Activated T-helper 1 cell treated with anti-CD3 and anti-CD28 coated beads, Interleukin-12 subunit alpha, Interleukin-12 subunit beta, Interleukin-2, Interleukin-4 antibody, amounts not matched to agents 30 ng/mL and 10 ng/mL and 1 ng/mL, durations not matched to agents 14 hours and 24 hours and 36 hours (primary cell): ENCODE measurements at places on chromosomes 6 and 20. TPM values are rescaled to one million over a fixed set of nuclear protein-coding genes. Genes with fewer than 3 reads are reported as not detected.
A peak's percentile ranks its signal among the peaks of the same experiment; 100 is the strongest.

DNA sequence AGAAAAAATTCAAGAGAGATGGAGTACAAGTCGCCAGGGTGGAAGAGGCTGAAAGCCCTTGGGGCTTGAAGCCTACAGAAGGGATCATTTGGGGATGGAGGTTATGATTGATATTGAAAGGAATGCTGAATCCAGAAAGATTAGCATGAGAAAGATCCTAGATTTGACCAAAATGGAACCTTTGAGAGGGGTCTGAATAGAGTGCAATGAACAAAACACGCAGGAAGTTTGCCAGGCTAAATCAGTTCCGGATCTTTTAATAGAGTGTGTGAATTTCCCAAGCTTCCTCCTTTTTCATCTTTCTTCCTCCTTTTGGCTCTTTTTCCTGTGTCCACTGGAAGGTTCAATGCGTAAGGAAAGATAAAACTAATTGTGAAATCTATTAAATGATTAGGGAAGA is 15.3 kb downstream of the IPCEF1 start:
- H3K4me1 ChIP-seq = no peaks in the 10 kb centered on the region
- H3K36me3 ChIP-seq = no peaks in the 10 kb centered on the region
- H3K4me3 ChIP-seq = no peak overlapping the region
- peaks cover 4% of the 10 kb centered on the region for H3K27me3 ChIP-seq
- no peak overlapping the region for H3K27ac ChIP-seq

GRCh38 chr6:157551041-157551832 is 170.2 kb downstream of the ZDHHC14 start:
- no peak overlapping the region for H3K4me3 ChIP-seq
- no peak overlapping the region for H3K27ac ChIP-seq
- H3K27me3 ChIP-seq = peaks cover 14% of the 10 kb centered on the region
- H3K36me3 ChIP-seq = peaks cover 12% of the 10 kb centered on the region
- no peak for DNase-seq

- DNase-seq = no peak
- H3K4me1 ChIP-seq = peaks cover 50% of the 10 kb centered on the region
- H3K27ac ChIP-seq = no peak overlapping the region
- H3K36me3 ChIP-seq = peaks cover 24% of the 10 kb centered on the region
- no peaks in the 10 kb centered on the region for H3K27me3 ChIP-seq
These were observed 5.3 kb downstream of the ACSS2 start for GRCh38 chr20:34881689-34882088.

DNA sequence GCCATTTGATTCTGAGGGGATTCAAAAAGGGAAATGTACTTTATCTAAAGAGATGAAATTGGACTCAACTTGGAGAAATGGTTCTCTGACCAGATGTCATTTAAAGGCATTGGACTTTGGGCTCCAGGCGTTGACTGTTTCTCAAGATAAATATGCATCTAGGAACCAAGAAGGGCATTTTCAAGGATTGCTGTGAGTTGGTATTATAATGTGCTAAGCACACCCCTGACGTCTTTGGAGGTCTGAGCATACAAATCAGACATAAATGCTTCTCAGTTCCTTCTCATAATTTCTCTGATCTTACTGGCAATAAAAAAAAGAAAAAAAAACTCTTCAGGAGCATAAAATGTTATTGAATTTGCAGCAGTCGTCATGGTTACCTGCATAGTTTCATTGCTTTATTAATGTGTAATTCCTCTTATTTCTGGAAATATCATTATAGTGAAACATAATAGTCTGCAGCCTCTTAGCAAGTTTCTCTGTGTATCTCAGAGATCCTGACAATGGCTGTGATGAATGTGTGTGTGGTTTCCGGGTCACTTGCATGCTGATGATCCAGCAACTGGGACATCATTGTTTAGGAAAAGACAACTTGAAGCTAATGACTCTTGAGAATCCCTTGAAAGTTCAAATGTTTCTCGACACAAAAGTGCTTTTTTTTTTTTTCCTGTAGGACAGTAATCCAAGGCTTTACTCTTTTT is 136.0 kb downstream of the AIG1 start:
- no peaks in the 10 kb centered on the region for H3K4me1 ChIP-seq
- H3K36me3 ChIP-seq = no peaks in the 10 kb centered on the region
- H3K27me3 ChIP-seq = no peaks in the 10 kb centered on the region
- DNase-seq = no peak
- H3K27ac ChIP-seq = no peak overlapping the region

Gene SIRPA
- total RNA-seq = not detected in 2 replicates

GRCh38 chr20:26134606-26135005 is 438.0 kb upstream of the ZNF337 start:
- no peaks in the 10 kb centered on the region for H3K36me3 ChIP-seq
- no peaks in the 10 kb centered on the region for H3K27me3 ChIP-seq
- no peak for DNase-seq
- no peak overlapping the region for H3K4me3 ChIP-seq
- H3K27ac ChIP-seq = no peak overlapping the region

Gene SIM1
- total RNA-seq = 0.02 and 0.13 TPM in 2 replicates

GRCh38 chr20:45427236-45428149 is 11.6 kb downstream of the PIGT start:
- H3K27me3 ChIP-seq = no peaks in the 10 kb centered on the region
- peaks cover 7% of the 10 kb centered on the region for H3K4me1 ChIP-seq
- DNase-seq = no peak

GRCh38 chr20:49582413-49583334 is 14.7 kb upstream of the PTGIS start:
- H3K4me1 ChIP-seq = peaks cover 58% of the 10 kb centered on the region
- no peak for DNase-seq
- no peak overlapping the region for H3K27ac ChIP-seq
- H3K27me3 ChIP-seq = peaks cover 6% of the 10 kb centered on the region

Gene SIRPB2
- not detected in 2 replicates for total RNA-seq

DNA sequence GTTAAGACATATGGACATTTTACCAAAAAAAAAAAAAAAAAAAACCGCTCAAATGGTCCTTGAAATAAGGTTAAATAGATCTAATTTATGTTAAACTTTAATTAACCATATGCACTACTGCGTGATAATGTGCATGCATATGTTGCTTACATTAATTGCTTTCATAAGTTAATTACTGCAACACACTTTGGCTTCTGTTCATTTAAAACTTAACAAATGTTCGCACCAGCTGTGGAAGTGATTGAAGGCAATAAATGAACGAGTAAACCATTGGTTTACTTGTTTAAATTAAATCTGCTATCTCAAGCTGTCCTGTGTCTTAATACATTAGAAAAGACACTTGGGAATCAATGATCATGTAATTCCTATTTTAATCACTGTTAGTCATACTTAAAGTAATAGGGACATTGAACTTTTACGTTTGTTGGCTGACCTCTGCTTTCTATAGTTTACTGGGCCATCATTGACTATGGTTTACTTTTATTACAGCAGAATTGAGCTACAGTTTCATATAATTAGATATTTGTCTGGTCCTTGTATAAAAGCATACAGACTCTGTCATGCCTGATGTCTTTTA is 294.7 kb downstream of the KHDC1L start:
- no peak for DNase-seq
- no peaks in the 10 kb centered on the region for H3K4me1 ChIP-seq
- no peaks in the 10 kb centered on the region for H3K27me3 ChIP-seq
- H3K36me3 ChIP-seq = no peaks in the 10 kb centered on the region
- H3K4me3 ChIP-seq = no peak overlapping the region

DNA sequence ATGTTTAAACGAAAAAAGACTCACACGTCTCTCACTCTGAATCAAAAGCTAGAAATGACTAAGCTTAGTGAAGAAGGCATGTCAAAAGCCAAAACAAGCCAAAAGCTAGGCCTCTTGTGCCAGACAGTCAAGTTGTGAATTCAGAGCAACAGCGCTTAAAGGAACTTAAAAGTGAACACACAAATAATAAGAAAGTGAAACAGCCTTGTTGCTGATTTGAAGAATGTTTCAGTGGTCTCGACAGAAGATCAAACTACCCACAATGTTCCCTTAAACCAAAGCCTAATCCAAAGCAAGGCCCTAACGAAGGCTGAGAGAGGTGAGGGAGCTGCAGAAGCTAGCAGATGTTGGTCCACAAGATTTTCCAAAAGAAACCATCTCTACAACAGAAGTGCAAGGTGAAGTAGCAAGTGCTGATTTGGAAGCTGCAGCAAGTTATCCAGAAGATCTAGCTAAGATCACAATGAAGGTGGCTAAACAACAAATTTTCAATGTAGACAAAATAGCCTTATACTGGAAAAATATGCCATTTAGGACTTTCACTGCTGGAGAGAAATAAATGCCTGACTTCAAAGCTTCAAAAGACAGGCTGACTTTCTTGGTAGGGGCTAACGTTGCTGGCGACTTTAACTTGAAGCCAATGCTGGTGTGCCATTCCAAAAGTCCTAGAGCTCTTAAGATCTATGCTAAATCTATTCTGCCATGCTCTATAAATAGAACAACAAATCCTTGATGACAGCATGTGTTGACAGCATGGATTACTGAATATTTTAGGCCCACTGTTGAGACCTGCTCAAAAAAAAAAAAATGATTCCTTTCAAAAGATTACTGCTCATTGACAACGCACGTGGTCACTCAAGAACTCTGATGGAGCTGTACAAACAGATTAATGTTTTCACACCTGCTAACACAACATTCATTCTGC is 40.3 kb downstream of the SEC63 start:
- H3K4me1 ChIP-seq = peaks cover 4% of the 10 kb centered on the region
- no peak overlapping the region for H3K4me3 ChIP-seq
- H3K27me3 ChIP-seq = no peaks in the 10 kb centered on the region
- DNase-seq = no peak
- peak overlapping the region; percentile 52 for H3K27ac ChIP-seq

DNA sequence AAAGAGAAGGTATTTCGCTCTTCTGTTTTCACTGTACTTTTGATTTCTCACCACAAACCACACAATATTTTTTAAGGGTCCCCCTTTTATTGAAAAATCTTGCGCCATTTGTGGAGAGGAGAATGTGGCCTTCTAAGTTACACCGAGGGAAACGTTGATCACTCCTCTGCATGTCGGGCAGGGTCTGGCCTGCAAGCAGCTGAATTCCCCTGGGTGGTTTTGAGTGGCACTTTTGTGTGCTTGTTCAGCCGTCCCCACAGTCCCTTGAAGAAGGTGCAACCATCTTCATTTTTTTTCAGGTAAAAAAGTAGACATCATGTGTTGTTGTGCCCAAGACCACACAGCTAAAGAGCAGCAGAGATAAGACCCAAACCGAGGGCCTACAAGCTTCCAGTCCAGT is 6.1 kb downstream of the GPR31 start:
- H3K27me3 ChIP-seq = peaks cover 3% of the 10 kb centered on the region
- no peak for DNase-seq
- H3K4me1 ChIP-seq = peaks cover 8% of the 10 kb centered on the region
- no peak overlapping the region for H3K27ac ChIP-seq
- H3K36me3 ChIP-seq = no peaks in the 10 kb centered on the region

GRCh38 chr6:161396539-161396938 is 122.7 kb upstream of the AGPAT4 start:
- H3K4me1 ChIP-seq = no peaks in the 10 kb centered on the region
- DNase-seq = no peak
- H3K36me3 ChIP-seq = no peaks in the 10 kb centered on the region
- H3K4me3 ChIP-seq = no peak overlapping the region
- no peak overlapping the region for H3K27ac ChIP-seq
- H3K27me3 ChIP-seq = peaks cover 33% of the 10 kb centered on the region

DNA sequence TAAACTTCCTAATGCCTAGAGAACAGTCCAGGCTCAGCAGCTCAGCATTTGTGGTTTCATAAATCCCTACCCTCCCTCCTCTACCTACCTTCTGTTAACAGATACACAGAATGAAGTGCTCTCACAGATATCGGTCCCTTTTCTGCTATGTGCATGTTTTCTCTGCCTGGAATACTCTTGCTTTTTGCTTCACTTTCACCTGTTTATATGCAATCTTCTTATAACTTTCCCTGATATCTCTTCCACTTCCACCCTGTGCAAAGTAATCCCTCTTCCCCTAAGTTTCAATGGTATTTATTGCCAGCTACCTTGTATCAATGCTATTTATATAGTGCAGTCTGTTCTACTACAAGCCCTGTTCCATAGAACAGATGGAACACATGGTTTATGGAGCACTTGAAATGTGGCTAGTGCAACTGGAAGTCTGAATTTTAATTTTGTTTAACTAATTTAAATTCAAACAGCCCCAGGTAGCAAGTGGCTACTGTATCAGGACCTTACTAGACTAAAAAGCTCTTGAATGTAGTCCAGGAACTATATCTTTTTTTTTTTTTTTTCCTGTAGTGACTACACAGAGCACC is 3.1 kb upstream of the TAB2 start:
- no peak overlapping the region for H3K4me3 ChIP-seq
- H3K27ac ChIP-seq = no peak overlapping the region
- H3K27me3 ChIP-seq = no peaks in the 10 kb centered on the region
- H3K4me1 ChIP-seq = peaks cover 25% of the 10 kb centered on the region

DNA sequence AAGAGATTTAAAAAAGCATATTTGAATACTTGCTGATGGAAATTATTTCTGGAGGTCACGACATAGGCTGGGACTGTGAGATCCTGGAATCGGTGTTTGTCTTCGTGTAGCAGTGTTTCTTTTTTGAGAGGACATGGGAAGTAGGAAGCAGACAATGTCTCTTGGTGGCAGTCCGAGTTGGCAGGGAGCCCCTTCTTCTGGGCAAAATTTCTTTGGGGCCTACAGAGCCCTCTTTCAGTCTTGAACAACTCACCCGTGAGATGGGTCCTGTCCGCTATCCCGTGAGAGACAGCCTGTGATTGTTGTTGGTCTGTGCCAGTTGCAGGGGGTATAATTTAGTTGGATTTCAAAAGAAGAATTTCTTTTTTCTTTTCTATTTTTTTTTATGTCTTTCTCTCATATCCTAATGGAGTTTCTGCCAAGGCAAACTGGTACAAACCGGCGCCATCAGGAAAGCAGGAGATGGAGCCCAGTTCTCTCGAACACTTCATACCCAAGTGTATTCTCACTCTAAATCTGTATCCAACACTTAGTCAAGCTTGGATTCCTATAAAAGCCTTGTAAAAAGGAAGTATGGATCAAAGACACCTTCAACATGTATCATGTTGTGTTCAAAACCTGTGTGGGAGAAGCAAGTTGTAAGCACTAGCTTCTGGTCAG is 785.1 kb downstream of the MAFB start:
- no peaks in the 10 kb centered on the region for H3K4me1 ChIP-seq
- H3K36me3 ChIP-seq = no peaks in the 10 kb centered on the region
- H3K27me3 ChIP-seq = peaks cover 4% of the 10 kb centered on the region

- no peaks in the 10 kb centered on the region for H3K36me3 ChIP-seq
- H3K27ac ChIP-seq = no peak overlapping the region
- H3K27me3 ChIP-seq = no peaks in the 10 kb centered on the region
- no peak overlapping the region for H3K4me3 ChIP-seq
- no peak for DNase-seq
These were observed 193.6 kb downstream of the NKAIN2 start for GRCh38 chr6:123997223-123997622.

DNA sequence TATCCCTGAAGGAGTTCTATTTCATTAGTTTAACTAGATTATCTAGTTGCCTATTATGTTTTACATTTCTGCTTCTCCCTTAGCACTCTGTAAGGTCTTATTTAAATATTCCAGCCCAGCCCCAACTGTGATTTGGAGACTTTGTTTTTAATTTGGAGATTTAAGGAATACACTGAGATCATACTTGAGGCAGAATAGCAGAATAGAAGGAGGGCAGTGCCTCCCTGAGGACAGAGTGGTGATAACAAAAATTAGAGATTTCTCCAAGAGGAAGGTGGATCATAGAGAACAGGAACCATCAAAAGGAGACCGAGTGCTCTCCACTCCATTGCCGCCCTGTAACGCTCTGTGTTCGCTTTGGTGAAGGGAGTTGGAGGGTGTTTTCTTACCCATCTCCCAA is 14.8 kb upstream of the CD164 start:
- peaks cover 5% of the 10 kb centered on the region for H3K4me1 ChIP-seq
- no peak overlapping the region for H3K27ac ChIP-seq
- no peak for DNase-seq

- H3K4me3 ChIP-seq = no peak overlapping the region
- no peaks in the 10 kb centered on the region for H3K4me1 ChIP-seq
- H3K27me3 ChIP-seq = no peaks in the 10 kb centered on the region
- no peak overlapping the region for H3K27ac ChIP-seq
These were observed 55.4 kb upstream of the SMIM29 start for GRCh38 chr6:34304164-34304563.
